ENCODE measurements at places on chromosomes 7 and 10.
A peak's percentile ranks its signal among the peaks of the same experiment; 100 is the strongest.

DNA sequence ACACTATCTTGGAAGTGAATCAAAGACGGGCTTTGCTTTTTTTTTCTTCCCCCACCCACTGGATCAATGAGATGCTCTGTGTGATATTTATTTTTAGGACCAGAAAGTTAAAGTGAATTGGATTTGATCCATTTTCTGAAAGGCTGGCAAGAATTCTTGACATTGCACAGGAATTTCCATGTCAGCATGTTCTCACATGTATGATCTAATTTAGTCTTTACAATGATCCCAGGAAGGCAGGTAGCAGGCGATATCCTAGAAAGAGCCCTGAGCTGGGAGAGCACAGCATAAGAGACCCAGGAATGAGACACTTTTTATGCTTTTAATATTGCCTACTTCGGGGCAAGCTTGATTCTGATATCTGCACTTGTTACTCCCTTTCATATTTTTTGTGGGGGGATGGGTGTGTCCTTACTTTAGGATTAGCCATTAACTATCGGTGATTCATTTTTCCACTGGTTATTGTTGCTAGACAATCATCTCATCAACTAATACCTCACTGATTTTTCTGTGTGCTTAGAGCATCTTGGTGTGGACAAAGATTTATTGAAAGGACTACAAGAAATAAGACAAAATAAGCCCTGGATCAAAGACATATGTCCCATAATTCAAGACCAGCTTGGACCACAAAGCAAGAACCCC is 58.1 kb downstream of the NRP1 start:
- DNase-seq = no peak

- DNase-seq = no peak
These were observed 73.0 kb upstream of the CABCOCO1 start for GRCh38 chr10:61589547-61590243.

- no peak for DNase-seq
These were observed 114.5 kb downstream of the PON1 start for GRCh38 chr7:95209788-95210187.

GRCh38 chr10:85971494-85971893 is 395.1 kb downstream of the GRID1 start:
- DNase-seq = no peak

DNA sequence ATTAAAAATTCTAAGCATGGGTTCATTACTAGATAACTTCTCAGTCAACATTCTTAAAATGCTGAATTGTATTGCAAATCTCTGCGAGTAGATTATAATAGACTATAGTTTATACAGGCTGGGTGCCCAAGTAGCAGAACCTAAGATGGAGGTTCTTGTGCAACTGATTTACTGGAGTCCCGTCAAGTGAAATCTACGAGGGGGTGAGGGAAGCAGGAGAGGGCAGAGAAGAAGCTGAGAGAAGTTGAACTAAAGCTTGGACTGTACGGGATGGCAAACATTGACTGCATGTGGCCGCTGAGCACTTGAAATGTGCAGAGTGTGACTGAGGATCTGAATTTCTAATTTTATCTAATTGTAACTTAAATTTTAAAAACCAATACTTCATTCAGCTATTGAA is 124.5 kb downstream of the CTNNA3 start:
- no peak for DNase-seq

DNA sequence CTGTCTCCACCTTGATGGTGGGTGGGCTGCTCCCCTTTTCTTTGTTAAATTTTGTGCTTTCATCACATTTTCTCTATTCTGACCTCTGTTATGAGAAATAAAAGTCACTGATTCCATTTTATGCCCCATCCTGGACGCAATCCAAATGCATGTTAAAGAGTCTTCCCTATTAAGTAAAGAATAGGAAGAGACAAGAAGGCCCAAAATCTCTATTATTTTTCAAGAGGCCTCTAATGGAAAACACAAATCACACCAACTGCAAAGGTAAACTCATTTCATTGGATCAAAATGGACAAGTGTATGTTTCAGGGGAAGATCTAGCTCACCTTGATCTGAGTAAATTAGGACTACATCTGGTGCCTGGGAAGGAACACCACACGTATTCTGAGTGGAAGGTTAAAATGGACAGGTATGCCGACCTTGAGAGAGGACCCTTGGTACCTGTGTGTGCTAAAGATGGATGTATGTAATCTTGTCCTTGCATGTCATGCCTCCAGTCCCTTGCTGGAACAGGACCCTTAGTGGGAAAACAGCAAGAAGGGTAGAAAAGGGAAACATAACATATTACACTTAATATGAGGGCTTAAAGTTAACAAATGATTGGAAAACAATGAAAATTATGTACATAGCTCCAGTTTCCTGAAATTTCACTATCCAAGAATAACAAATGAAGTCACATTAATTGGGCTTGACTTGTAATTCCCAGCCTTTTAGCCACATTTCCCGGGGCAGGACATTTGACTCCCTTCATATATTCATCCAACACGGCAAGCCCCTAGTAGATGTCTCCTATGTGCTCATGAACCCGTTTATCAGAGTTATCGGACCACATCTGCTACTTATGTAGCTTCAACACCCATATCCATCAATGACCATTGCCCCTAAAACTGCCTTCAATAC is 7.6 kb downstream of the IFIT2 start:
- no peak for DNase-seq

- DNase-seq = peak; percentile 78
These were observed 45.6 kb upstream of the SGCE start for GRCh38 chr7:94701555-94701973.

DNA sequence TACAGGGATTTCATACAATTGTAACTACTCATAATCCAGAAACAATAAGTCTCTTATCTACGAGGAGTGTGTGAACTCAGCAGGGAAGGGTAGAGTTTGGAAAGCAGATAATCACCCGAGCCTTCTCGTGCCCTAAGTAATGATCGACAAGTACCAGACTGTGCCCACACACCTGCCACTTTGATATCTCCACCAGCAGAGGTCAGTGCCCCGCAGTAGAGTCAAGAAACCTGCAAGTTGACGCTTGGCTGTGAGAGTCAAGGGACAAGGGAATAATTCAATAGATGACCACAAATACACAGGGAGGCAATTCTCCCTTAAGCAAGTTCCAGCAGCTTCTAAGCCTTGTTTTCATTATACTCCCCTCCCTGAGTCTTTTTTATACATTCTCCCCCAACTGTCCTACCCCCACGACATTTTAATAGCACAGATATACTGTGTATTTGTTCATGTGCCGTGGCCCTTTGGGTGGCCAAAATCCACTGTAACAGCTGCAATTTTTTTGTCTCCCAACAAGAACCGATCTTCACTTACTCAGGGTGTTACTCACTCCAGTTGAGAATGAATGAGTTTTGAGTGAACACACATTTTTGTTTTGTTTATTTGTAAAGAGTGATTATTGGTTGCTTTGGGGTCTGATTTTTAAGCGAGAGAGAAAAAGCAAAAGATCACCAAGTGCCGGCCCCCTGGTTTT is 106.9 kb upstream of the RHEB start:
- no peak for DNase-seq

GRCh38 chr10:32970910-32971309 is 12.9 kb upstream of the ITGB1 start:
- no peak for DNase-seq

DNA sequence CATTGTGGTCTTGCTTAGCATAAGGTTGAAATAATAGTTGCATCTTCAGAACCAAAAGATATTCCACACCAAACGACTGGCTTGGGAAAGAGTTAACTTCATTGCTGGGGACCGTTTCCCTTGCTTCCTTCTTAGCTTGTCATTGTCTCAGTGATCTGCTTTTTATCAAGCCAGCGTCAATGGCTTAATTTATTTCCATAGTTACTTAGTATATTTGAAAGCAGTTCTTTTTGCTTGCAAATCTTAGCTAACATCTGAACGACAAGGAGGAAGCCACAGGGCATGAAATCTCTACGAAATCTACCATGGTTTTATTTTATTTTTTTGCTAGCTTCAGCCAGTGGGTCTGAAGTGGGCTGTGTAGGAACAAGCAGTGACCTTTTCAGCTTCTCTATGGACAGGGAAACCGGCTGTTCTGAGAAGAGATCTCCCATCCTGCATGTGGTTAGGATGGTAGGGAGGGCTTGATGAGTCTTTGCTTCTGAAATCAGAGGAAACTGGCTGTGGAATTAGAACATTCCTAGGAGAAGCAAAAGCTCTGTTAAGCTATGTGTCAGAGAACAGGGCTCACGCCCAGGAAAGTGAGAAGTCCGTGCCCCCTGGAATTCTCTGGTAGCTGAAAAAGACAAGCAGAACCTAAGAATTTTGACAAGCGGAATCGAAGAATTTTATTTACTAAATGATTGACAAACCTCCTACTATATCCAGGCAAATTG is 8.0 kb downstream of the SLC18A2 start:
- no peak for DNase-seq

- DNase-seq = no peak
These were observed 268.0 kb downstream of the FRMD4A start for GRCh38 chr10:14062528-14063260.

DNA sequence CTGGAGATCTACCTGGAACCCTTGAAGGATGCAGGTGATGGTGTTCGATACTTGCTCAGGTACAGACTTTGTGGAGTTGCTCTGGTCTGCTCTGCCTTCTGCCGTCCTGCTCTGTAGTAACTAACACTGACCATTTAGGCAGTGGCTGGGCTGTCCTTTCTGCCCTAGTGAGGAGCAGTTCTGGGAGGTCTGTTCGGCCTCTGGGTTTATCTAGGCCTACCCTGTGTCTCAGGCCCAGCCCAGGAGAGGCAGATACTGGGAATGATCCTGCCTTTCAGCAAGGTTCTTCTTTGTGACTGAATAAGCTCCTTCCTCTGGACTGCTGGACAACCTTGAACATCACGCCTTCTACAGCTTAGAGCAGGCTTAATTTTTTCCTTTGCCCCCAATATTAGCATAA is 1.7 kb downstream of the ZFYVE27 start:
- no peak for DNase-seq

DNA sequence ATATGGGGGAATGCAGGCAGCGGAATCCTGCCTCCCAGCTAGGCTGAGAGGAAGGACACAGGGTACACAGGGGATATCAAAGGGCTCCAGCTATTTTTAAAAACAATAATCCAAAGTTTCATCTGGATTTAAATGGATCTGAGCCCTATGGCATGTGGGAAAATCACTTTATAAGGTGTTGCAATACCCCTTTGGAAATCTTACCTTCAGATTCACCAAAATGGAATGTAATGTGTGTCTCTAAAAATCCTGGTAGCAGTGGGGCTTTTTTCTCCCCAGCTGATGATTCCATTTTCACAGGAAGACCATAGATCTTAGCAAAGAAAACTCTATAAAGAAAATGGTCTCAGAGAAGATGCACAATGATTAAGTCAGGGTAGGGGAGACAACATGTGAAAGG is 722.2 kb downstream of the PARD3 start:
- no peak for DNase-seq

GRCh38 chr7:115177103-115177502 is 255.2 kb downstream of the MDFIC start:
- DNase-seq = no peak

GRCh38 chr7:102073931-102074880 is 212.5 kb upstream of the SH2B2 start:
- DNase-seq = no peak

DNA sequence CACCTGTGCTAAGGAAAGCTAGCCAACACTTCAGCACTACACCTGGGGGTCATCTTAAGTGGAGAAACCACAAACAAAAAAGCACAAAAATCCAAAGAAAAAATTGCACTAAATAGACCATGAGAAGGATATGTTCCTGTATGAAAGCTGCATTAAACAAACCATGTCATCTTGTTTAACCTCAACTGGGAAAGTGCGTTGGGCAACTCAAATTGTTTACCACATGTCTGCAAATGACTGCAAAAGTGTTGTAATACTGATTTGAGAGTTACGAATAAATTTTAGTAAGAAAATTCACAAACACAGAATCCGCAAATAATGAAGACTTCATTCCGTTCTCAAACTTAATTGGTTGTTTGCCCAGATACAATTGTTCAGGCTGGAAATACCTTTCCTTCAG is 111.9 kb upstream of the EGFR start:
- DNase-seq = no peak

DNA sequence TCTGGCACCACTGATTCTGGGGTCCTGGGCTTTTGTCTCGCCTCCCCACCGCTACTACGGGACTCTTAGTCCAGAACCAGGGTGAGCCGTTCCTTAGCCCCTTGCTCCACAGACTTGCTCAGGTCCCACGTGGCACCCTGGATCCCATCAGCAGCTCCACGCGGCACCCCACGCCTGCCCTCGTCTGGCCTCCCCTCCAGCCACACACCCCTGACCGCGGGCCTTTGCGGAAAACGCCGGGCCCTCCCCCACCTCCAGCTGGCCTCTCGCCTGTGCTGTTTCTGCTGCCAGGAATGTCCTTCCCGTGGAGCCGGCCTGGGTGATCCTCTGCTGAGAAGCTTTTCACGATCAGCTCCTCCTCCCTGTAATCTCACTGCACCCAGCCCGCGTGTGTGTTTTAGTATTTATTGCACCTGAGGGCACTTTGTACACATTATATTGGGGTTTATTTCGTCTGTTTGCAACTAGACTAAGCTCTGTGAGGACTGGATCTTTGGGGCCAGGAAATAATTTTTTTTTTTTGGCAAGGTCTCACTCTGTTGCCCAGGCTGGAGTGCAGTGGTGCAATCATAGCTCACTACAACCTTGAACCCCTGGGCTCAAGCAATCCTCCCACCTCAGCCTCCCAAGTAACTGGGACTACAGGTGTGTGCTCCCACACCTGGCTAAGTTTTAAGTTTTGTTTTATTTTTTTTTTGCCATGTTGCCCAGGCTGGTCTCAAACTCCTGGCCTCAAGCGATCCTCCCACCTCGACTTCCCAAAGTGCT is 10.5 kb upstream of the TTYH3 start:
- no peak for DNase-seq

GRCh38 chr7:122518488-122518887 is 180.4 kb downstream of the RNF133 start:
- DNase-seq = no peak

DNA sequence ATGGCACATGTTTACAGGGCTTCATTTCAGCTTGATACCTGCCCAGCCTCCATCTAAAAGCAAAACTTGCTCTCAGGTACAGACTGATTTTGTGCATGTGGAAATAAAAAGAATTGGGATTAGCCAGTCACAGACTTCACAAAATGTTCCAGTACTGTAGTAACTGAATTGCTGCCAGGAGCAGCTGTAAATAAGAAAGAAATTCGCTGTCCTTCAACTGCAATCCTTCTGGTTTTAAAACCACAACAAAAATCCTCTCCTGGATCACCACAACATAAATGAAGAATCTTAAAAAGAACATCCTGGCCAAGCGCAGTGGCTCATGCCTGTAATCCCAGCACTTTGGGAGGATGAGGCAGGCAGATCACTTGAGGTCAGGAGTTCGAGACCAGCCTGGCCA is 3.9 kb upstream of the MIOS start:
- no peak for DNase-seq

DNA sequence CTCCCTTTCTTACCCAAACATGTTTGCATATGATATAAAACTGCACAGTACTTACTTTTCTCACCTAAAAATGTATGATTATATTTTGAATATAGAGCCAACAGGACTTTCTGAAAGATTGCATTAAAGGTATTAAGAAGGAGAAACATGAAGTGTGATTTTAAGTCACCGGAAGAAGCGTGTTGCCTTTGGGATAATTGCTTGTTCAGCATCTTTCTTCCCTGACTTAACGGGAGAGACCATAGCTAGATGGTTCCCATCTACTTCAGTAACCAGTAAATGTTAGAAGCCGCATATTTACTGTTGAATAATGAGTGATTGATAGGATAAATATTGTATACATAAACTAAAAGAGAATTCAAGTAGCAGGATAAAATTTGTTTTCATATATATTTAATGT is 197.1 kb downstream of the NRG3 start:
- DNase-seq = no peak
